ENCODE measurements at places on chromosomes 4 and X.
A peak's percentile ranks its signal among the peaks of the same experiment; 100 is the strongest.

- no peak for DNase-seq
Observed at GRCh38 chrX:16981980-16982379, 35.5 kb downstream of the REPS2 start.

DNA sequence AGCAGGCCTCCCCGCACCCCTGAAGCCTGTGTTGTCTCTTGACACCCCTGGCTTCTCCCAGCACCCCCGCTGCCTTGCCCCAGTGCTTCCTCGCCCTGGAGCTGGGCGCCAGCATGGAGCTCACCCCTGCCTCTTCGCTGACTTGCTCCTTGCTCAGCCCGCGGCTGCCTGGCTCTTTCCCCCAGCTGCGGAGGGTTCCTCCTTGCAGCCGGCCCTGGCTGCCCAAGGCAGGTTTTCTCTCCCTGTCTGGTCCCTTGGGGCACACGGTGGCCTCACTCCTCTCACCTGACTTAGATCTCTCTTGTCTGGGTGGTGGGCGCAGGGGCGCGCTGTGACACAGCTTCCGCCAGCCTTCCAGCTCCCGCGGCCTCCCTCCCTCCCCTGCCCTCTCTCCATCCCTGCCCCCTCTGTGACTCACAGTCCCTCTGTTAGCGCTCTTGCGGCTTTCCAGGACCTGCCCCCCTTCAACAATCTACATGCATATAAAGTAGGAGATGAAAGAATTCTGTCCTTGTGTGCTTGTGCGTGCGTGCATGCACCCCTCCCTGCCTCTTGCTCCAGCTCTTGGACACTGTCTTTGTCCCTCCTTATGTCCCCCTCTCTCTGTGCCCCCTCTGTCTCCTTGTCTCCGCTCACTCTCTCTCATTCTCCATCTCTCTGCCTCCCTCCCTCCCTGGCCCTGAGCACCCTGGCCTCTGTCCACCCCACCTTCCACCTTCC is 2.2 kb downstream of the PLXNB3 start:
- DNase-seq = peak; percentile 13

GRCh38 chr4:38654273-38654672 is 9.7 kb upstream of the KLF3 start:
- DNase-seq = no peak

GRCh38 chrX:30085571-30085970 is 129.8 kb upstream of the MAGEB2 start:
- DNase-seq = no peak

- DNase-seq = peak; percentile 95
Observed at GRCh38 chr4:6991771-6992557, 51.2 kb upstream of the TADA2B start.

- peak; percentile 48 for DNase-seq
Observed at GRCh38 chrX:31497086-31497485, 425.2 kb upstream of the FTHL17 start.

- no peak for DNase-seq
Observed at GRCh38 chrX:65926095-65927019, 113.5 kb downstream of the VSIG4 start.

DNA sequence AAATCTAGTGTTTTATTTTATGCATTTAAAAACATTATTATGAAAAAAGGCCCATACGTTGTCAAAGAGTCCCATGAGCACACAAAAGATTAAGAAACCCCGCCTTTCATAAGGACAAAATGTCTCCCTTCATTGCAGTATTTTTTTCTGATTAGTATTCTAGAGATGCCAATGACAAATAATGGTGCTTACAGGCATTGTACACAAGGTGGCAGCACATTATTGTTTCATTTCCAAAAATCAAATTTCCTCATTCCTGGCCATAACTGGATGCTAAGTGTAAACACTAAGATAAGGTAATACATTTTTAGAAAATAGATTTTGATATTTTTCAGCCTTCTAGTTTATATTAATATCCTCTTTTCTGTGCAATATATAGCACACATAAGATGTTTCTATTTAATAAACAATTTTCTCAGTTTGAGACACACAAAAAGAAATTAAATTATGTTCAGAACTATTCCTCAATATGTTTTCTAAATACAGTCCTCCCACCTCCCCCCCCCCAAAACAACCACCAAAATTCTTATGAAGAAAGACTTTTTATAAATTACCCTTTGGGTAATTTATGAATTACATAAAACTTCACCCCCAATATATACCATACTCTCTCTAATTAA is 47.7 kb downstream of the TIGD2 start:
- DNase-seq = peak; percentile 55

GRCh38 chr4:184745831-184746795 is 12.2 kb upstream of the CENPU start:
- DNase-seq = peak; percentile 96

DNA sequence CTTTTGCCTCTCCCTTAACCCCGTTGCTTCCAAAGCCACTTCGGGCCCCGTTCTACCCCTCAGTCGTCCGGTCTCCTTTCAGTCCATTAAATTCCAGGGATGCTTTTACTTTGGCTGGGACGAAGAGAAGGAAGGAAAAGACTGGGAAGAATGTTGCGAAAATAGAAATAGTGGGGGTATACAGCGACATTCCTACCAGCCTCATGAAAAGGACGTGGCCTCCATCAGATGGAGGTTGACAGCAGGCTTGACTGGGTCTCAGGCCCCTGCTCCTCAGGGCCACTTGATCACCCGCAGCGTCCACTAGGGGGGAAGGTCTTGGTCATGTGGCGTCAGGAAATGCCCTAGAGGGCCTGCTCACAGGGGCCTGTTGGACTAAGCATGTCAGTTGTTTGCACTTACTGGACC is 657 bp upstream of the ANKRD50 start:
- peak; percentile 72 for DNase-seq

DNA sequence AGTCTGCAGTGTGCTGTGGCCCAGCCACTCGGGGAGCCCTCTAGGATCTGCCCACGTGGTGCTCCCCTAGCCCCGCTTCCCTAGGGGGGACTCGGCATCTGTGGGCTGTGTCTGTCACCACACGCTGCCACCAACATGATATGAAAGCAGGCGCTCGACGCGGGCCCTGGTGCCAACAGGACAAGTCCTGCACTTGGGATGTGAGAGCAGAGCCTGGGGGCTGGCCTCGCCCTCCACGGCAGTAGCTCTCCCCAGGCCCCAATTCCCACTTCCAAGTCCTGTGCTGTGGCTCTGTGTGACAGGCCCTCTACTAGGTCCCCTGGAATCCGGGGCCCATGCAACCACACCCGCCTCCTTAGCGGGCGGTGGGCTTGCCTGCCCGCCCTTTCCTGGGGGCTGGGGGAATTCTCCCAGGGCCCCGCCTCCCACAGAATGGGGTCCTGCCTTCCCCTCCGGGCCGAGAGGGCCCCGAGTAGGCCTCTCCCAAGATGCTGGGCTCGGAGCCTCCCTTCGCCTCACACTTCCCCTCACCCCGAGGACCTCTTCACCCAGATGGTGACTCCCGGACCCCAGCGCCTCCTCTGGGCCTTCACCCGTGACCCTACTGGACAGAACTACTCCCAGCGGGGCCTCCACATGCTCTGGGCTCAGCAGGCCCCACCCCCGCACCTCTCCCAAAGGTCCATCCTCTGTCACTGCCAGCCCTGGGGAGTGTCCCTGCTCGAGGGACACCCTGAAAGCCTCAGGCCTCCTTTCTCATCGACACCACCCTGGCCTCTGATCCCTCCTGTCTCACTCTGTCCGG is 11.2 kb downstream of the LRPAP1 start:
- DNase-seq = no peak

GRCh38 chrX:148682206-148682605 is 181.8 kb downstream of the AFF2 start:
- DNase-seq = no peak

- DNase-seq = no peak
Observed at GRCh38 chrX:43566170-43566569, 89.9 kb upstream of the MAOA start.

DNA sequence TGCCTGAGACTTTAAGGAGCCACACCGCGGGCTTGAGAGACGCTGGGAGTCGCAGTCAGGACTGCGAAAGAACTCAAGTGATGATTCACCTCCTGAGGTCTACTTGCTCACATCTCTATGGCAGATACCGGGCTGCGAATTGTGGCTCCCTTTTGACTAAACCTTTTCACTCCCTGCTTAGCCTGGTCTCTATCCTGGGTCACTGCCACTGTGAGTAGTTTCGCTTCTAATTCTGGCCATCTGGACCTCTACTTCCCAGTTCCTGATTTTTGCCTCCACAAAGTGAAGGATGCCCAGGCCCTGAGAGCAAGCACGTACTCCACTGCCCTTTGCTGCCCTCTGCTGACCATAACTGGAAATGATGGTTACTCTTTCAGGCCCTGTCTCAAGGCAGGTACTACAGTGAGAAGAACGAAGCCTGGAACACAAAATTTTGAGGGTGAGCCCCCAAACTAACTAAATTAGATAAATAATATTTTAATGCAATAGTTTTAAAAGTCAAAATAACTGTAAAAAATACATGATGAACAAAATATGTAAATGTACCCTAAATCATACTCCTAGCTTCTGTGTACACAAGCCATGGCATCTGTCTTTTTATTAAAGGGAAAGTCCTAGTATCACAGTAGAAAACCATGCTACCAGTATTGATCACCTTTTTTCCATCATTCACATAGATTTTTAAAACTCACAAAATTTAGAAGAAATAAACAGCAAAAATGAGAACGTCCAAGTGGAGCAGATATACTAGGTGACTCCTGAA is 16.7 kb downstream of the MAD2L1 start:
- DNase-seq = peak; percentile 76

DNA sequence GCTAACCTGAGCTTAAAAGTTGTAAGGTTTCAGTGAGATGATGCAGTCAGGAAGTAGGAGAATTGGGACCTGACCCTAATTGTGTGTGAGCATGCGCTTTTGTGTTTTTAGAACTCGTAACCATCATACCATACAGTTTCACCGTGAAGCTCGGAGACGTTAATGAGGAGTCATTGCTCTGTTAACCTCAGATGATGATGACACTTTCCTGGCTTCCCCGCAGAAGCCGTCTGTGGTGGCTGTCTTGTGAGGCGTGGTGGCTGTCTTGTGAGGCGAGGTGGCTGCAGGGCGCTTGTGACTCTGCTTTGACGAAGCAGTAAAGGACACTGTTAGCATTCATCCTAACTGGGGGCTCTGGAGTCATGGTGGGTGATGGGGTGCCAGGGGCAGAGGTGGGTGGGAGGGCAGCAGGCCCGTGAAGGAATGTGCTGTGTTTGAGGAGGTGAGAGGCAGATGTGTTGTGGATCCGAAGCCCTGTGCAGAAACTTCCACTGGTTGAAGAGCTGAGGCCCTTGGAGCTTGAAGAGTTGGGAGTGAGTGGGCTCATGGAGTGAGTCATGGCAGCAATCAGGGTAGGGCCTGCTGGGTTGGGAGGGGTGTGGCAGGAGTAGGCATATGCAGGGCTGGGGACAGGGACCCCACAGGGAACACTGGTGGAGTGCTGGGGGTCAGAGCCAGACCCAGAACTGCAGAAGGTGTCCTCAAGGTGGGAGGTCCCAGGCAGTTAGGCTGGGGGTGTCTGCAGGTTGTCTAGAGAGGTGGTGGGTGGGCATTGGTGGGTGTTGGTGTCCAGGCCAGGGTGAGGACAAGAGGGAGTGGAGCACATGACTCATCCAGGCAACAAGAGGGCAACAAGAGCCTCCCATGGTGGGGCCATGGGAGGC is 57.4 kb downstream of the NSD2 start:
- DNase-seq = no peak

Measured in cardiac muscle cell (in vitro differentiated cells and primary cell).